ENCODE measurements at places on chromosomes 16 and 17.

- no peak for DNase-seq
Measured at GRCh38 chr16:84175350-84176081, 11.3 kb downstream of the TAF1C start.

- DNase-seq, result no peak
Measured at GRCh38 chr17:50047488-50048126, 8.3 kb upstream of the ITGA3 start.

DNA sequence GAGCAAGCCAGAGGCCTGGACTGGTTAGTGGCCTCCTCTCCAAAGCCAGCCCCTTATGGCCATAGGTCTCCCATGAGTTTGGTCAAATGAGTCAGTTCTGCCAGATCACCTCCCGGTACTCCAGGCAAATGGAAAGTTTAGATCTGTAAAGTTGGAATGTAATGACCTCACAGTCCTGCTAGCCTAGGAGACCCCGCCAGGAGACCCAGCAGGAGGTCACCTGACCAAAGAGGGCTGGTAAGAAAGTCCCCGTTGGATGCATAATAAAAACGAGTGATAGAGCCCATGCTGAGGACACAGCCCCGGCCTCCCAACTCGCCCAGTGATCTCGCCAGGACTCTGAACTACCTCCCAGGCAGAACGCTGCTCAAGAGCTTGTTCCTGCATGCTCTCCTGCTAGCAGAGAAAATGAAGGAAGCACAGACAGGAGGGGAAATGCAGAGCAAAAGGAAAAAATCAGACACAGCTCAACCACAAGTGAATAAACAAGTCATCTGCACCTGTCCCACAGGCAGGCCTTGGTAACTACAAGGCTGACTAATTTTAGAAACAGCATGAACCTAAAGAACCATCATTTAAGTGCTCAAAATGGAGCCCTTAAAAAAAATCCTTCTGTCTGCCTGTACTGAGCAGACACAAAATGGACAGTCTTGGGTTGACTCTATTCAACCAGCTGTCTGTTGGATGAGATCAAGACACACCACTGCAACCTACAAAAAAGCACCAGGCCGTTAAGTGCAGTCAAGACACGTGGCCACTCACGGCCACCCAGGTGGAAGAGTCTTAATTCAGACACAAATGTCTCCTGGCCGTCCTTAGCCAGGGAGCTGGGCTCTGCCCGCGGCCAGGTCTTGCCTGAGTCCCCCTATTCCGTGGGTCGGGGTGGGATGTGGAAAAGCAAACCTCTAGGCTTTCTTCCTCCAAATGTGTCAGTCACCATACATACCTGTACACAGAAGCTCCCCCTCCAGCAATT lies 9.2 kb downstream of the CDIP1 start:
- DNase-seq, result no peak

GRCh38 chr16:4002121-4002520 lies 114.1 kb downstream of the ADCY9 start:
- no peak for DNase-seq

DNA sequence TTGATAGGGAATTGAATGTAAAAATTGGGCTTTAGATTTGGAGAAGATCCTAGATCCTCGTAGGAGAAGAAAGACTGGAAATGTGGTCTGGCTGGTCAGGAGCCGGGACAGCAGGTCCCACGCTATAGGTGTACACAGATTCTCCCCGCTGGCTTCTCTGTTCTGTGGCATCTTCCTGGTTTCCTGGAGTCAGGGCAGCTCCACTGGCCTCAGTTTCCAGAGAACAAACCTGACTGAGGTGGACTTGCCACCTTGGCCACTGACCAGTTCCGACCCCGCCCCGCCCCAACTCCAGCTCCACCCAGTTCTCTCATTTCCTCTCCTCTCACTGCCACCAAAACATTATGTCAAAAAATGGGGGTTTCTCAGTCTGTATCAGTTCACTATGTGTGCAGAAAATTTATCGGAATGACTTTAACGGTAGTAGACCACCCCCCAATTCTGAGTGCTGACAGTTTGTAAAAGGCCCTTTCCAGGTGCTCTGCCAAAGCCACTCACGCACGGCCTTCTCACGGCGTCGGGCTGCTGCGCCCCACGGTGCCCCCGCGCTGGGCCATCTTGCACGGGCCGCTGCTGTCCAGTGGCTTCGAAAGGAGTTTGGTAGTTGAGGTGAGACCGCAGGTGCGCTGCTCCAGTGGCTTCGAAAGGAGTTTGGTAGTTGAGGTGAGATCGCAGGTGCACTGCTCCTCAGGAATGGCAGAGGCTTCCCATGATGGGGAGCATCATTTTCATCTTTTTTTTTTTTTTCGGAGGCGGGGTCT lies 161.4 kb upstream of the CHMP6 start:
- no peak for DNase-seq

- DNase-seq, result no peak
Measured at GRCh38 chr16:57304169-57305061, 19.9 kb upstream of the PLLP start.
